ENCODE measurements at places on chromosomes 6 and 20.

- DNase-seq: no peak
Observed at GRCh38 chr6:162704001-162704400, 23.6 kb downstream of the PRKN start.

DNA sequence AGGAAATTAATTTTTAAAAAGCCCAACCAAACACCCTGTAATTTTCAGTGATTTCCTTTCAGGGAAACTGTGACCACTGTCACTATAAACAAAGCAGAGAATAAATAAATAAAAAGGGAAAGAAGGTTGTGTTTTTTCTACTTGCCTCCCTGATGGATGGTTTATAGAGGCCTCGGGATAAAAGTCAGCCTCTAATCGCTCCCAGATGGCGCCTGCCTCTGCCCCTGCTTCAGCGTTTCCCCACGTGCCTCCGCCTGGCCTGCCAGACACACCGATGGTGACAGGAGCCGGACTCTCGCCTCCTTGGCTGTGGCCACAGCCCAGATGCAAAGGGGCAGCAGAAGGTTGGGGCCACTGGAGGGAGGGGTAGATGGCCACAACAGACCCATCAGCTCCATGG, 327.7 kb downstream of the CDC5L start:
- no peak for DNase-seq

DNA sequence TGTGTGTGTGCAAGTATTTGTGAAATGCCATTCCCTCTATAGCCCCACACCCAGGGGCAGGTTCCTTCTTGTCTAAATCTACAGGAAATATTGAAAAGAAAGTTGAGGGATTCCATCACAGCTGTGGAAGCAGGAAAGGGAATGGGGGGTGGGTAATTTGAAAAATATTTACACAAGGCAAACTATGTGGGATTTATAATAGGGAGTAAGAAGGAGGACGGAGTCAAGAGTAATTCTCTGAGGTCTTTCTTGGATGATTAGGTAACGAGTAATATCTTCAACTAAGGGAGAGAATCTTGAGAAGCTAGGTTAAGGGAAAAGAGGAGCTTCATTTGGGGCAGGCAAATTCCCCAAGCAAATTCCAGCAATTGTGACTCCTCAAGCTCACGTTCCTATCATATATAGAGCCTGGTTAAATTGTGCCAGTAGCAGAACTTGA, 113.5 kb upstream of the SGK1 start:
- DNase-seq: no peak

DNA sequence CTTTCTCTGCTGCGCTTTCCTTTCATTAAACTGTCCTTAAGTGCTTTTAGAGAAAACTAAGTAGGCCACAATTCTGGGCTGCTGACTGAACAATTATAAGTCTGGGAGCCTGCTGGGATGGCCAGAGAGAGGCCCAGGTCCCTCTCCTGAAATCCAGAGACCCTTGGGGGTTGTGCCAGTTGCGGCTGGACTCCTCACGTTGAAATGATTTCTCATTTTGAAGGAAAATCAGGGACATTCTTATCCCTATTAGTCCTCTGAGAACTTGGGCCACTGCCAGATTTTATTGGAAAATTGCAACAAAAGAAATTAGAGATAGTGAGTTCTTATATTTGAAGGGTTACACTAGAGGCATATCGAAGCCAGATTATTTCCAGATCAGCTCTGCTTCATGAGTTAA, 145.1 kb downstream of the CLIC5 start:
- no peak for DNase-seq

- DNase-seq: no peak
Observed at GRCh38 chr6:148069256-148069655, 273.4 kb upstream of the SASH1 start.

- no peak for DNase-seq
Observed at GRCh38 chr6:139973669-139974344, 599.4 kb upstream of the CITED2 start.

DNA sequence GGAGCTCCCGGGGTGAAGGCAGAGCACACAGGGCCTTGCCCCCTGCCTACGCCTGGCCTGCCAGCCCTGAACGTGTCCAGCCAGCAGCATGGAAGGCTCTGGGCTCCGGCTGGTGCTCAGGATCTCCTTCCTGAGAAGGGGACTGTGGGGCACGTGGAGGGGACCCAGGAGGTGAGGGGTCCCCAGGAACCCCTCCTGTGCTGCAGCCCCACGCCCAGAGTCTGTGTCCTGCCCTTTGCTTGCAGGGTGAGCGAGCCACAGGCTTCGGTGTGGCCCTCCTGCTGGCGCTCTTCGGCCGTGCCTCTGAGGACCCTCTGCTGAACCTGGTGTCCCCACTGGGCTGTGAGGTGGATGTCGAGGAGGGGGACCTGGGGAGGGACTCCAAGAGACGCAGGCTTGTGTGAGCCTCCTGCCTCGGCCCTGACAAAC, 22.3 kb downstream of the NPEPL1 start:
- DNase-seq: no peak

DNA sequence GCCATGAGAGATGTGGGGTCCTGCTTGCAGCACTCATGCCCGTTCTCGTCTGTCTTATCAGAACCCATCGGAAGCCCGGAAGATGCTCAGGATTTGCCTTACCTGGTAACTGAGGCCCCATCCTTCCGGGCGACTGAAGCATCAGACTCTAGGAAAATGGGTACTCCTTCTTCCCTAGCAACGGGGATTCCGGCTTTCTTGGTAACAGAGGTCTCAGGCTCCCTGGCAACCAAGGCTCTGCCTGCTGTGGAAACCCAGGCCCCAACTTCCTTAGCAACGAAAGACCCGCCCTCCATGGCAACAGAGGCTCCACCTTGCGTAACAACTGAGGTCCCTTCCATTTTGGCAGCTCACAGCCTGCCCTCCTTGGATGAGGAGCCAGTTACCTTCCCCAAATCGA, 8.3 kb downstream of the PI16 start:
- DNase-seq: peak; percentile 71

GRCh38 chr6:13163161-13163944, 165.0 kb downstream of the TBC1D7 start:
- no peak for DNase-seq

DNA sequence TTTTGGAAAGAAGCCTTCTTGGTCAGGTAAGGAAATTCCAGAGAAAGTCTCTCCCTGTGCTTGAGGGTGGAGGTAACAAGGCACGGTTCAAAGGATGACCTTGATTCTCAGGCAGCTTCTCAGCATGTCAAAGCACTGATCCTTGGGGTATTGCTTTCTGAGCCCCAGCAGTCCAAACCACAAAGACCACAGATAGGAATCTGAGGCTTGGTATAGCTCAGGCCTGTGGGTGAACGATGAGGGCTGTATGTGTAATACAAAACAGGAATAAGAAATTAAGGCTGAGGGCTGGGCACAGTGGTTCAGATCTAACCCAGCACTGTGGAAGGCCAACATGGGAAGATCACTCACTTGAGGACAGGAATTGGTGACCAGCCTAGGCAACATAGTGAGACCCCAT, 70.2 kb upstream of the SLC22A1 start:
- DNase-seq: no peak

- no peak for DNase-seq
Observed at GRCh38 chr6:35737413-35738211, 780 bp downstream of the ARMC12 start.

DNA sequence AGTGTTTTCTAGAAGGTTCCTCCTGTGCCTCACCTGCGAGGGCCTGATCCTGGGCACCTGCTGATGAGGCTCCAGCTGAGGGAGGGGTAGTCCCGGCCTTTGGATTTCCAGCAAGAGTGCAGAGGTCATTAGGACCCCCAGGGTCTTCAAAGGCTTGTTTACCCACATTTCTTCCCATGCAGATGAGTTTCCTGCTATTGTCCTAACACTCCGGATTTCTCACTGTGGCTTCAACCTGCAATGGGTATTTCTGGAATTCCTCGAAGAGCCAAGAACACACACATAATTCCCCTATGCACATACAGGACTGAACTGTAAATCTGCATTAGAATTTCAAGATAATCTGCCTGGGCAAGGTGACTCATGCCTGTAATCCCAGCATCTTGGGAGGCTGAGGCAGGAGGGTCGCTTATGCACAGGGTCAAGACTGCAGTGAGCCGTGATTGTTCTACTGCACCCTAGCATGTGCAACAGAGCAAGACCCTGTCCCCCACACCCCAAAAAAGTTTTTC, 53.9 kb downstream of the ADNP start:
- no peak for DNase-seq

- no peak for DNase-seq
Observed at GRCh38 chr6:106460481-106460880, 100.0 kb downstream of the CRYBG1 start.

- DNase-seq: no peak
Observed at GRCh38 chr20:35134472-35134871, 12.7 kb downstream of the EDEM2 start.

DNA sequence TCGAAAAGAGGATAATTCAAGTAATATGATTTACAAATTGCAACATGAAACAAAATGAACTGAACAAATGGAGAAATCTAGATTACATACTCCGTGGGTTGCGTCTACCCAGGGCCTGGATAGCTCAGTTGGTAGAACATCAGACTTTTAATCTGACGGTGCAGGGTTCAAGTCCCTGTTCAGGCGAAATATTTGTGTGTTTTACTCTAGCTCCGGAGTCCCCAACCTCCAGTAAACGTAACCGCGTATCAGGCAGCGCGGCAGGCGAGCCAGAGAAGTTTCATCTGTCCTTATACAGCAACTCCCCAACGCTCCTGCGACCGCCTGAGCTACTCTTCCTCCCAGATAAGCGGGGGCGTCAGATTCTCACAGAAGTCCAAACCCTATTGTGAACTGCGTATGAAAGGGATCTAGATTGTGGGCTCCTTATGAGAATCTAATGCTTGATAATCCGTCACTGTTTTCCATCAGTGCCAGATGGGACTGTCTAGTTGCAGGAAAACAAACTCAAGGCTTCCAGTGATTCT, 176.1 kb downstream of the TRIM27 start:
- no peak for DNase-seq

- DNase-seq: no peak
Observed at GRCh38 chr6:38485488-38485887, 154.2 kb downstream of the BTBD9 start.

- no peak for DNase-seq
Observed at GRCh38 chr6:52089758-52090348, 2.4 kb upstream of the PKHD1 start.

- DNase-seq: no peak
Observed at GRCh38 chr6:128605961-128606360, 85.6 kb upstream of the PTPRK start.

- DNase-seq: peak; percentile 75
Observed at GRCh38 chr20:32456869-32457478, 98.8 kb downstream of the ASXL1 start.

DNA sequence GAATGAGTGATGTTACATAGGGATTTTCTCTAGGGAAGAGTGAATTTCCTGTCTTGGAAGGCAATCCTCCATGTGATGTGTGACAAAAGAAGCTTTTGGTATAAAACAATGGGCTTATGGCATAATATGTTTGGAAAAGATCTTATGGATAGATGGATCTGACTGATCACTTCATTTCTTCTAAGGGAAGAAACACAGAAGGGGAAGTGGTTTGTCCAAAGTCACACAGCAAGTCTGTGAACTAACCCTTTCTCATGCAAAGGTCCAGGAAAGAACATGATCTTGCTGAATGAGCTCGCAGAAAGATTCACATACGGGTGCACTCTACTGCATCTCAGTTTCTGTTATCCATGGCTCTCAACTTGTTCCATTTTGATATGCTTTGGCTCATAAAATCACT, 575.9 kb upstream of the JAG1 start:
- no peak for DNase-seq

DNA sequence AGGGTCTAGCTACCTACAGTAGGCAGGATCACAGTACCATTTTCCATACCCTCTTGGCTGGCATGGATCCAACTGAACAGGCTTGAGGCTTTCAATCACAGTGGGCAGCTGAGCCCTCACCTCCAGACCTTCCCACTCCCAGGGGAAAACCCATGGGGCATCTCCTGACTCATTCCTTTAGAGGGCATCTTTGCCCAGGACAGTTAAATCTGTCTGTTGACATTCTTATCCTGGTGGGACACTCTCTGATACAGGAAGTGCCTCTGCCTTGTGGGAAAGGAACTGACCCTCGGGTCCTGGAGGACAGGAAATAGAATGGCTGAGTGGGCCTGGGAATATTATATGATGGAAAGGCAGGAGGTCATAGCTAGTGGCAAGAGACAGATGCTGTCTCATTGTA, 10.2 kb upstream of the EPB41L1 start:
- no peak for DNase-seq

DNA sequence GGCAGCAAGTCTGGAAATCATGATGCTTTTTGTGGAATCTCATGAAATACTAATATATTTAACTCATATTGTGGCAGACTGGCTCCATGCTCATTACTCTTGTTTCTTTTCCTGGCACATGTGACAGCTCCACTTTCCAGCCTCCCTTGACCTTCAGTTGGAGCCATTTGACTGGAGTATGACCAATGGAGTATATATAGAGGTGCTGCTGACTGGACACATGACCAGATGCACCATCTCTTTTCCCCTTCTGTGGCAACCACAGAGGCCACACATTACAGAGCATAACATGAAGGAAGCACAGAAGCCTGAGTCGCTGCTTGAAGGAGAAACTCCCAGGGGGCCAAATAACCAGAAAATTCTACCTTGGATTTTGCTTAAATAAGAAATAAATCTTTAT, 77.4 kb downstream of the MKKS start:
- DNase-seq: no peak

GRCh38 chr6:74356391-74356790, 660.4 kb downstream of the CD109 start:
- DNase-seq: no peak

GRCh38 chr20:55586610-55587009, 418.7 kb downstream of the CBLN4 start:
- no peak for DNase-seq

- DNase-seq: no peak
Observed at GRCh38 chr20:47682028-47682783, 103.1 kb downstream of the SULF2 start.

GRCh38 chr6:68758559-68758958, 123.5 kb downstream of the ADGRB3 start:
- DNase-seq: no peak

DNA sequence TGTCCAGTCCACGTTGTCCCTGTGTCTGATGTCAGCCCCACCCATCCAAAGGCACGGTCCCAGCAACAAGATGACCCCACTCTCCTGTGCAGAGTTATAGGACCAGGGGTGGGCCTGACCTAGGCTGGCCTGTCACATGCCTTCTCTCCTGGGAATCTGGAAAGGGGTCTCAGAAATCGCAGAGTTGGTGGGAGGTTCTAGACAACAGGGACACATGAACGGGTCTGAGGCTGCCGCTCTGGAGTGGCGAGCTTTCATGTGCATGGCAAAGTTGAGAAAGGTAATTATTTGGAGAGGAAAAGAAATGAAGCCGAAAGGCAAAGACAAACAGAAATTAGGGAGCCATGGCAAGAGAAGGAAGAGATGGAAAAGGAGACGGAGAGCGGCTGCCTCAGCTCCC, 29.5 kb downstream of the BFSP1 start:
- no peak for DNase-seq

DNA sequence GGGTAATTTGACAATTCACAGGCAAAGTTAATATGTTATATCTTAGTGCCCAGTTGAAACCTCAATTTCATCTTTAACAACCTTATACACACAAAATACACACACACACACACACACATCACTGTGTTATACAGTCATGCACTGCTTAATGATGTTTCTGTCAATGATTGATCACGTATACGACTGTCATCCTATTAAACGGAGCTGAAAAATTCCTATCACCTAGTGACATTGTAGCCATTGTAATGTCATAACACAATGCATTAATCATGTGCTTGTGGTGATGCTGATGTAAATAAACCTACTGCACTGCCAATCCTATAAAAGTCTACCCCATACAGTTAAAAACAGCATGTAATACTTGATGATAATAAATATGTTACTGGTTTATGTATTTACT, 64.8 kb upstream of the HLA-E start:
- no peak for DNase-seq

- DNase-seq: no peak
Observed at GRCh38 chr20:58469616-58470015, 45.6 kb downstream of the APCDD1L start.
